Renal cortical epithelial cell (primary cell): ENCODE measurements at places on chromosomes 12 and 14. TPM values are rescaled to one million over a fixed set of nuclear protein-coding genes. Genes with fewer than 3 reads are reported as not detected.
A peak's percentile ranks its signal among the peaks of the same experiment; 100 is the strongest.

The PRICKLE1 gene
- 11.6 and 130 TPM in 2 replicates for total RNA-seq

The LRTM2 gene
- not detected in 2 replicates for total RNA-seq

The SERPINA3 gene
- 6.1 and 46.4 TPM in 2 replicates for total RNA-seq

The RFX4 gene
- not detected in 2 replicates for total RNA-seq

The DHH gene
- 0.05 TPM in 1 of 2 replicates, not detected in the other for total RNA-seq

The SMIM41 gene
- total RNA-seq: 0.15 TPM in 1 of 2 replicates, not detected in the other

The LIN7A gene
- total RNA-seq: 3.3 and 11.2 TPM in 2 replicates

GRCh38 chr12:46965880-46966279 is 113.5 kb upstream of the PCED1B start:
- no peak for DNase-seq

- peak; percentile 100 for DNase-seq
Observed at GRCh38 chr14:81400852-81401251, 728 bp upstream of the STON2 start.

GRCh38 chr14:69711065-69711464 is 55.9 kb upstream of the SRSF5 start:
- no peak for DNase-seq

DNA sequence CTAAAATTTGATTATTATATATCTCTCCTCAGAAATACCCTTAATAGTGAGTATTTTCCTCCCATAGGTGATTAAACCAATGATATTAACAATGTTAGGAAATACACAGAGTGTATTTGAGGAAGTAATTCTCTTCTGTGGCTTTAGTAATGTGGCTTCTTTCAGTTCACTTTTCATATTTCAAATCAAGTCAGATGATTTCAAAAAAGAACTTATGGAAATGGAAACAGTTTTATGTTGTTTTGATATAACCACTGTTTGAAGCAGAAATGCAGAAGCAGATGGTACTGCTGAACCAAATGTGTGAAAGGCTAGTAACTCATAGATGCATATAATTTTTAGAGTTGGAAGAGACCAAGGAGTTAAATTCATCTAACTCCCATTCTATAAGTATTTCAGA is 1.9 kb upstream of the GPR33 start:
- DNase-seq: no peak

DNA sequence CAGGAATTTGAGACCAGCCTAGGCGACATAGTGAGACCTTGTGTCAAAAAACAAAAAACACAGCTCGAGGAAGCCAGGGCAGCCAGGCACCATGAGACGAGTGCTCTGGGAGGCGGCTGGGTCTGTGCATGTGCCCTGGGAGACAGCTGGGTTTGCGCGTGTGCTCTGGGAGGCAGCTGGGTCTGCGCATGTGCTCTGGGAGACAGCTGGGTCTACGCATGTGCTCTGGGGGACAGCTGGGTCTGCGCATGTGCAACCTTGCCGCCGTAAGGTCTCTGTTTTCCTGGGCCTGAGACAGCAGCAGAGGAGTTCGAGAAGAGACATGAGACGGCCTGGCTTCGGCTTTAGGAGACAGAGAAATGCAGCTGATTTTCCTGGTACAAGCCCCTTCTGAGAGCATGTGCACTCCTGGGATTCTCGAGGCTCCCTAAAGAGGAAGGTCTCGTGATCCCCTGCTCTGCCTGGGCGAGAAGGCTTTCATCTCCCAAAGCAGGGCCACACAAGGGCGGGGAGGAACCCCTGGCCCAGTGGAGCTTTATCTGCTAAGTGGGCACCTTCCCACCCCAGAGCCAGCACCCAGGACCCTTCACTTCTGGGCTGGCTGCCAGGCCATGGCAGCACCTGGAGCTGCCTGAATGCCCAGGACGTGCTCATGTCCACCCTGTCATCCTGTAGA is 3.5 kb upstream of the BDKRB1 start:
- no peak for DNase-seq

GRCh38 chr14:103712633-103713247 is 2.5 kb downstream of the XRCC3 start:
- no peak for DNase-seq

DNA sequence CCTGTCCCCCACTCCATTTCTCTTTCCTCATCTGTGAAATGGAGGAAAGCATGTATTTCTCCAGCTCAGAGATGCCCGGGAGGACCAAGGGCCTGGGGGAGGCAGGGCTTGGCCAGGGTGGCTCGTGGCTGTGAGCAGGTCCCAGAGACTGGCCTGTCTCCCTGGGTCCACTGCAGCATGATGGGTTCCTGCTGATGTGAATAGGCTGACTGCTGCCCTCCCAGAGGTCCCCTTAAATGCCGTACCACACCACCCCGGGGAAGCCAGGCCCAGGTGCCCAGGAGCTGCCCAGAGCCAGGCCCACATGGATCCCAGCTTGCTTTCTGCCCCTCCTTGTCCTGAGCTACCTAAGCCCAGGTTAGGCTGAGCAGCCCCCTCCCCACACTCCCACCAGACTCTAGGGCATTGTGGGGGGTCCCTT is 158.2 kb upstream of the C14orf180 start:
- DNase-seq: no peak

DNA sequence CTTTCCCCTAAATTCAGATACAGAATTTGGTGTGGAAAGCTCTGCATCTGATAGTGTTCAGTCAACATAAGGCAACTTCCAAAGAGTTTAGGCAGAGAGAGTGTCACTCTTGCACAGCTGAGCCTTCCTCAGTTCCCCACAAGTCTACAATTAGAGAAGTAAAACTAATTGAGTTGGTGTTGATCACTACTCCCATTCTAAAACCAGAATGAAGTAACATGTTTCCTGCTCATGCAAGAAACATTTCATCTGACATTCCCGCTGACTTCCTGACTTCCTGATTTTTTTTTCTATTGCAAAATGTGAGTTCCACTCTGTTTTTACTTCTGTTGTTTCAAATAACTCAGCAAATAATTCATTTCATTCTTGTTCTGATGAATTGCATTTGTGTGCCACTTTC is 271.0 kb downstream of the ALG10B start:
- no peak for DNase-seq

DNA sequence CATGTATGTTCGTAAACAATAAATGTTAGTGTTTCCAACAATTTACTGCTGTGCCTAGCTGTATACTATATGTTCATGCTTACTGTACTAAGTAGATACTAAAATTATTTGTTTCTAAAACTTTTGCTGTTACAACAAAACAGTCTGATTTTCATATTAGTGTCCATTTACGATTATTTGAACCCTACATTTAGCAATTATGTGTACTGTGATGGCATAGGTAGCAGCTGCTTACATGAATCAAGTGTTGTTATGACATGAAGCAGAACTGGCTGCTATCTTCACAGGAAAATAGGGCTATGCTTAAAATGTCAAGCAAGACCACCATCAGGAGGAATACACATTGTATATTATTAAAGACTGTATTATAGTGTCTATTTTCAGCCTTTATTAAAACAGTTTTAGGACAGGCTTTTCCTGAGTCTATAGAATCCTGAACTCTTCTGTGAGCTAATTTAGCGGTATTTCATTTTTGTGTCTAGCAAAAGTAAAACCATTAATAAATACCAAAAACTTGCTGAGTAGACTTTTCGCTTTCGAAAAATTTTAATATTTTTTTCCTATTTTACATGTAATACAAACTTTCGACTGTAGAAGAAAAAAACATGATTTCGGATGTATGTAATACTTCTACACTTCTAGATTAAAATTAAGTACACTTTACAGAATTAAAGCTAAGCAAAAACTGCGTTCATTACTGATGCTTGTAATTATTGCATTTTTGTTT is 1.1 kb upstream of the WDR89 start:
- no peak for DNase-seq

GRCh38 chr12:16531621-16532020 is 74.3 kb downstream of the LMO3 start:
- no peak for DNase-seq

DNA sequence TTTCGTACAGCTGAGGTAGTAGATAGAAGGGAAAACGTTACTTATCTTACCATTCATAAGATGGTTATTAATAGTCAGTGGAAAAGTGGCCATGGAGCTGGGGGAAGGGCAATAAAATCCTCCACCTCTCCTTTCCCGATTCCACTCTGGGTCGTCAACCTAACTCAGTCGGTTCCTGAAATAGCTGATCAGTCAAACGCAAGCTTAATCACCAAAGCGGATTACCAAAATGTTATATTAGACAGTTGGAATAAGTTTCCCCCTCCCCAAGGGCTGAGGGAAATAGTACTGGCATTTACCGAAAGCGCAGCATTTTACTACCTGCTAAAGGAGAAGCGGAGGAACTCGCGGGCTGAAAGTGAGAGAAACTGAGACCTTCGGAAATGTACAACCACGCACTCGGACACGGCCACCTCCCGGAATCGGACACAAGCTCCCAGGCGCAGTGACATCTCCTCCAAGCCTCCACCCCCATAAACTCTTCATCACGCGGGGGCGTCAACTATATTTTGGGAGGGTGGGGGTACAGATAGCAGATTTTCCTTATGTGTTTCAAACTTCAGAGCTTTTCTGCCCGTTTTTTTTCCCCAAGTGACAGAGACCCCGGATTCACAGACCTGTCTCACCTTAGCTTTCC is 1.2 kb downstream of the PPM1H start:
- DNase-seq: no peak

DNA sequence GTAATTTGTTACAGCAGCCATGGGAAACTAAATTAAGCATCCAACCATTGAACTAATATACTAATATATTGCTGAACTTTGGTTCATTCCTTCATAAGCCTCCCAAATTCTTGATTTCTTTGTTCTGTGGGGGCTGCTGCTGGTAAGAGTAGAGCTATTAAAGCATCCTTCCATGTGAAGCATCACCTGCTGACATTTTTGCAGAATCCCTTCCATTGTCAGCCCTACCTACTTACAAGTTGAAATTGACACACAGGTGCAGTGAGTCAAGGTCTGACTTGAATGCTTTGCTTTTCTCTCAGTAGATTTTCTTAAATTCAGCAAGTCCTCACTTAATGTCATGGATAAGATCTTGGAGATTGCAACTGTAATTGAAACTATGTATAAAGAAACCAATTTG is 474.4 kb downstream of the APAF1 start:
- no peak for DNase-seq

DNA sequence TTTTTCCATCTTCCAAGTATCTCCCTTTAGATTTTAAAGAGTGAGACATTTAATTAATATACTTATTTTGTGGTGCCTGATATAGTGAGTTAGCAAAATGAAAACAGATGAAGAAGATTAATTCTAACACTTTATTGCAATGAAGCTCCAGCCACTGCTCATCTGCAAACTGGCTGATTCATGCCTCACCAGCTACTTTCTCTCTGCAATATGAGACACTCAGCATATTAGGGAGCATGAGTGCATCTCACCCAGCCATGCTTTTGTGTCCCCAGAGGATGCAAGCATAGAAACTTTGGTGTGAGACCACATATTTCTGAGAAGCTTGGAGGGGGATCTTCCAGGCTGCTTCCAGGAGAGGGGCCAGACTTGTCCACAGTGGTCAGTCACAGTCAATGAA is 148.6 kb downstream of the BMP4 start:
- no peak for DNase-seq

DNA sequence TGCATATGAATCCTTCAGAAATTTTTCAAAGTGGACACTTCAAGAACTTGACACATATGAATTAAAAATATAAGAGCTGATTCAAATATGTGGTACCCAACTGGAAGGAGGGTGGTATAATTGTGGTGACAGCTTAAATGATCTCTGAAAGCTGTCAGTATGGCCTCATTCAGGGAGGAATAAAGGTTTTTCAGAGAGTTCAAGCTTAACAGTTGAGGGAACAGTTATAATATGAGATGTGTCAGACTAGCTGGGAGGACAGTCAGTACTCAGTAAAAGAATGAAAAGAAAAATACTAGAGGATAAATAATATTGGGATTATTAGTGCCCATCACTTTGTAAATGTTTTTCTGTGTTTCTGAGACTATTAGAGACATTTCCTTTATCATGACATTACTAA is 277.5 kb downstream of the RASSF9 start:
- DNase-seq: no peak

GRCh38 chr14:104427131-104427851 is 152.3 kb upstream of the C14orf180 start:
- DNase-seq: no peak

GRCh38 chr14:94161981-94162380 is 12.1 kb upstream of the PPP4R4 start:
- DNase-seq: peak; percentile 15
